MG63 (cell line): ENCODE measurements at places on chromosomes 4 and X. TPM values are rescaled to one million over a fixed set of nuclear protein-coding genes. Genes with fewer than 3 reads are reported as not detected.

Gene UGT2B11
- total RNA-seq: not detected in 2 replicates

Gene S100P
- not detected in 2 replicates for total RNA-seq

Gene MSANTD1
- total RNA-seq: 0.57 TPM in 1 of 2 replicates, not detected in the other

- no peak for DNase-seq
Measured at GRCh38 chrX:68185161-68185560, 248.1 kb downstream of the OPHN1 start.

DNA sequence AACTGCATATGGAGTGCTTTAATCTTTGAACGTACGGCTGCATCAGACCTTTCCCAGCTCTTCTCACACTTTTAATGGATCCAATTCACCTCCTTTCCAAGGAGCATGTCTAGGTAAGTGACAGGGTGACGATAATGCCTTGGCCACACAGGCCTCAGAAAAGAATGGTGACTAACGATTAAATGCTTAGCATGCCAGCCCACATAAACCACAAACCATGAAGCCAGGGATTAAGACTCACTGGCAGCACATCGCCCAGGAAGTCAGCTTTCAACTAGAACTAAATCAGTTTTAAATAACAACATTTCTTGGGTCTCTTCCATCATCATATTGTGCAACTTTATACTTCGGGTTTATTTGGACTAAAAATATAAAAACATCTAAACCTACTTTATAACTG is 28.7 kb downstream of the INPP4B start:
- peak; percentile 74 for DNase-seq
